ENCODE measurements at places on chromosomes 5 and 9.

- no peak for DNase-seq
These were observed 9.1 kb downstream of the ANGPTL2 start for GRCh38 chr9:127113191-127113972.

GRCh38 chr5:143350341-143350740, 53.1 kb downstream of the NR3C1 start:
- DNase-seq = no peak

DNA sequence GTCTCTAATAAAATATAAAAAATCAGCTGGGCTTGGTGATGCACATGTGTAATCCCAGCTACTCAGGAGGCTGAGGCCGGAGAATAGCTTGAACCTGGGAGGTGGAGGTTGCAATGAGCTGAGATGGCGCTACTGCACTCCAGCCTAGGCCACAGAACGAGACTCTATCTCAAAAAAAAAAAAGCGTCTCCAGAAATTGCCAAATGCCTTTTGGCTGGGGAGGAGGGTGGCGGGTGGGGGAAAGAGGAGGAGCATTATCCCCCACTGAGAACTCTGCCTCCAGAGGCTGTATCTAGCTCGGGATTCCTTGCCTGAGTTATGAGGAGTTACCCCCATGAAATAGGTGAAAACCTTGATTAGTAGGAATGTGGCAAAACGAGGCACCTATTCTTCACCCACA, 4.8 kb downstream of the ROPN1L start:
- no peak for DNase-seq

DNA sequence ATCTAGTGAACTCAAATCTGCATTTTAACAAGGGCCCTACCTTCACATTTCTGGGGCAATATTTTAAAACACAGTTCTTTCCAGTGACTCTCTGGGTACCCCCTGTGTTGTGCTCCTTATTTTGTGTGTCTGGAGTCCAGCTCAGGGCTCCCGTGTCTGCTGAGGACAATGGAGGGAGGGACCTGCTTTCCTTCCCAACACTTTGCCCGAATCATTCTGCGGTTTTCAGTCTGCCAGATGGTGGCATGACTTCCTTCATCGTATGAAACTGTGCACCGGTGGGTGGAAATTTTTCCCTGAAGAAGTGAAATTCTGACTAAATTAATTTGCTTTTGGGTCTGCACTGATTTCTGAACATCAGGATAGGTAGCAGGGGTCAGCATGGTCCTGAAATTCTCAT, 153.6 kb upstream of the CD180 start:
- no peak for DNase-seq

- DNase-seq = no peak
These were observed 33.9 kb downstream of the PTBP3 start for GRCh38 chr9:112299514-112299913.

- DNase-seq = no peak
These were observed 25.4 kb downstream of the HMHB1 start for GRCh38 chr5:143837306-143837848.

- no peak for DNase-seq
These were observed 1.9 kb downstream of the SEMA4D start for GRCh38 chr9:89495824-89496560.

DNA sequence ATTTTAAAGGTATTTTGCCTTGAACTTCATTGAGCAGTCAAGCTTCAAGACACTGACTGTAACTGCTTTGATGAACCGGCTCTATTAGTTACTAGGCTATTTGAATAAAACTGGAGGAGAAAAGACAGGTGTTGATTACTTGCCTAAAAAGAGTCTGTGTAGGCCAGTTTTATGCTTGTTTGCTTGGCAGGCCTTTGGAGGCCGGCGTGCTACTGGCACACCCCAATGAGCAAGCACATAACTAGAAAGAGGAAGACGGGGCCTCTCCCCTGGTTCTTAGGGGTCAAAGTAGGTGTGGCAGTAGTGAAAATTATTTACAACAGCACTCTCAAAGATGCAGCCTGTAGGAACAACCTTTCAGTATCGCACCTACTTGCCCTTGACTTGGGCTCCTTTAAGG, 2.1 kb upstream of the ZFR start:
- DNase-seq = no peak

GRCh38 chr9:37625036-37625757, 25.6 kb upstream of the FRMPD1 start:
- DNase-seq = no peak

- DNase-seq = no peak
These were observed 400.4 kb downstream of the OSTF1 start for GRCh38 chr9:75488719-75489110.

GRCh38 chr5:154179846-154180710, 10.5 kb upstream of the GALNT10 start:
- no peak for DNase-seq

GRCh38 chr5:9370256-9370655, 175.6 kb downstream of the SEMA5A start:
- DNase-seq = no peak

- peak; percentile 18 for DNase-seq
These were observed 41.6 kb upstream of the LCP2 start for GRCh38 chr5:170338933-170339779.

DNA sequence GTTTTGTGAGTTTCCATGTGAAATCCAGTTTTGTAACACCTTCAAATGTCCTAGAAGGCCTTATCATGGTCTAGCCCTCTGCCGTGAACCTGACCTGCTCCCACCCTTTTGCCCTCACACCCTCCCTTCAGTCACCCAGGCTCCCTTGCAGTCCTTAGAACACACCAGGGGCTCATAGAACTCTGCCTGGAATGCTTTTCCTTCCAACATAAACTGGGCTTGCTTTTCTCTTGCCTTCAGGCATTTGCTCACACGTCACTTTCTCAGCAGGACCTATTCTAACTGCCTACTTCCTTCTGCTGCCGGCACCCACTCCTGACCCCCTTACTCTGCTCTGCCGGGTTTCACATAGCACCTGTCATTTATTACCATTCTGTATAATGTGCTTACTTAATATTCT, 111.9 kb downstream of the PDE8B start:
- no peak for DNase-seq

- DNase-seq = no peak
These were observed 128.5 kb upstream of the FAM174A start for GRCh38 chr5:100406640-100407039.

DNA sequence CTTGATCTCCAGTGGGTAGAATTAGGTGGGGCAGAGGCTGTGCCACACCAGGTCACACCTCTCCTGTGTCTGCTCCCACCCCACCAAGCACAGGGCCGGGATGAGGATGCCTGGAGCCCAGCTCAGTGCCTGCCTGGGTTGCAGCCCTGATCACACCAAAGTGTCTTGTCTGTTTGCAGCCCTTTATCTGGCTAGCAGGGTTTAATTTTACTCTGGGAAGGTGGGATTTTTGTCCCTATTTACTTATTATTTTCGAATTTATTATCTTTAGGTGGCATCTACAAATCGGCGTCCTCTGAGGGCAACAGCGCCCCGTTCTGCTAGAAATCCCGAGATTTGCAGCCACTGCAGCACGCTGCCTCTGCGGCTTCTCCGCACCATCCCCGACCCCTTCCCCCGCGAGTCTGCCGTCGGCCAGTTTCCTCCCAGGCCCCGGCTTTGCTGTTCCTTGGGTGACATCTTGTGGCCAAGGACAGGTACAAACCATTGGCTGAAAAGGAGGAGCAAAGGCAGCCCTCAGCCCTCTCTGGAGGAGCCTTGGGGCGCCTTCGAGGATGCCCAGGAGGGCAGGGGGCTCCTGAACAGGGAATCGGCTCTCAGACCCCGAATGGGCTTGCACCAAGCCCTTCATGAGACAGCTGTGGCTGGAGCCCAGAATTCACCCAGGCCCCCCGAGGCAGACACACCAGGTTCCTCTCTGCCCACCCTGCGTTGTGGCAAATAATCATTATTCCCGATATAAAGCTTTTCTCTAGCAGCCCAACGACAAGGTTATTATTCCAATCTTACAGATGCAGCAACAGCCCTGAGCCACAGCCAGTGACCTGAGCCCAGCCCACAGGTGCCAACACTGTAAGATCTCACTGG, 113.0 kb downstream of the GAPVD1 start:
- DNase-seq = peak; percentile 15

DNA sequence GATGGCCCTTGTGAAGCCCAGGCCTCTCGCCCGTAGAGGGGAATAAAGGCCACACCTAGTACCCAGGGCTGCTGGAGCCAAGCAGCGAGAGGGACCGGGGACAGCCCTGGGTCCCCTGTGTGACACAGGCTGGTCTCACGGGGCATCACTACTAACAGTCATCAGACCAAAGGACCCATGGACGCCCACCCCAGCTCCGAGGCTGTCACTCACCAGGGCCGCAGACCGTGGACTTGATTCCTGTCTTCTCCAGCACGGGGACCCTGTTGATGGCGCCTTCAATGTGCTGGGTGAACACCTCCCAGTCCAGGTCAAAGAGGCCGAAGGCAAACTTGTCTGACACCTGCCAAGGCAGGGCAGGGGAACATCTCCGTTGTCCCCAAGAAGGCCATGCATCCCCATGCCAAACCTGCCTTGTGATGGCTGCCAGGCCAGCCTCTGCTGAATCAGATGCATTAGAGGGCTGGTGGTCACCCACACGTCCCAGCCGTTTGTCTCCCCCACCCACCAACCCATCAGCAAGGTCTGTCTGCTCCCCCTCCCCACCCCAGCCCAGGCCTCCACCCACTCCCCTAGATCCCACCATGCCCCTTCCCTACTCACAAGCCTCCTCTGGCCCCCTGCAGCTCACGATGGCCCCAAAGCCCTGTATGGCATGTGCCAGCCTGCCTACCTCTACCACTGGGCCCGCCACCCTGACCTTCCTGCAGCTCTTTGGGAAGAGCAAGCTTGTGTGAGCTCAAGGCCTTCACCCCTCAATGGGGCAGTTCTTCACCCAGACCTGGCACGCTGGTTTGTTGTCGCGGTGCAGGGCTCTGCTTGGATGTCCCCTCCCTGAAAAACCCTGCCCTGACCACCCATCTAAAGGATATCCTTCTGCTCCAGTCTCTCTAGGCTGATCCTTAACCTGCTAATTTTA, 20.8 kb downstream of the SARDH start:
- no peak for DNase-seq

Data from Panc1 (cell line).